ENCODE measurements at places on chromosomes 2 and 18.

DNA sequence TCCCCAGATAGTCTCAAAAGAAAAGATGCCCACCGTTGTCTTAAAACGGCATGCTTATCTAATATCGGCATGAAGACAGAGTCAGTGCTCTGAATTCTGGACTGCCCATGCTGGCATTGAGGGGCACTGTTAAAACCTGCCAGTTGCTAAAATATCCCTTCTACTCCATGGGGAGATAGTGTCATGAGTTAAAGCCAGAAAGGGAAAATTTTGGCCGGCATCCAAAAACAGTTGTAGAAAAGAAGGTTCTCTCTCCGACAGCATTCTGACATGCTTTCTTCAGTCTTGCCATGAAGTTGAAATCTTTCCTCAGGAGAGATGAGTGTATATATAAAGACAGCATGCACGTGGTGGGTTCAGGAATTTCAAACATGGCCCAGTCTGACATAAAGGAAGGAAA is 401.3 kb upstream of the PIK3C3 start:
- DNase-seq, result no peak

- DNase-seq, result no peak
Measured at GRCh38 chr18:48805826-48806535, 144.8 kb downstream of the SMAD7 start.

GRCh38 chr2:144718376-144718775 is 198.5 kb upstream of the ZEB2 start:
- DNase-seq, result no peak

GRCh38 chr2:28406276-28407096 is 13.8 kb downstream of the FOSL2 start:
- DNase-seq, result no peak

DNA sequence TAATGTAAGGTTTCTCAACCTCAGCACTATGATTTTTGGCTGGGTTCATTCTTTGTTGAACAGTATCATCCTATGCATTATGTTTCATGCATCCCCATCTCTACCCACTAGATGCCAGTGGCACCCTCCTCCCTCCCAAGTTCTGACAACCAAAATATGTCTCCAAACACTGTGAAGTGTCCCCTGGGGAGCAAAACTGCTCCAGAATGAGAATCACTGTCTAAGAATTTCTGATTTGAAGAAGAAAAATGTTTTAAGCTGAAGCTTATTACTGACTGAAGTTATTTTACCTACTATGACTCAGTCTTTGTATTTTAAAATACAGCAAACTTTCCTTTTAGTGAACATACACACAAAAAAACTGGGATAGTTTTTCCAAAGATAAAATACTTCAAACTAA is 3.4 kb downstream of the THADA start:
- DNase-seq, result no peak

GRCh38 chr18:32301361-32301760 is 111.5 kb downstream of the MEP1B start:
- DNase-seq, result no peak

- DNase-seq, result no peak
Measured at GRCh38 chr2:230589497-230590015, 123.1 kb upstream of the CAB39 start.

- no peak for DNase-seq
Measured at GRCh38 chr2:96239091-96239490, 26.7 kb downstream of the TMEM127 start.

DNA sequence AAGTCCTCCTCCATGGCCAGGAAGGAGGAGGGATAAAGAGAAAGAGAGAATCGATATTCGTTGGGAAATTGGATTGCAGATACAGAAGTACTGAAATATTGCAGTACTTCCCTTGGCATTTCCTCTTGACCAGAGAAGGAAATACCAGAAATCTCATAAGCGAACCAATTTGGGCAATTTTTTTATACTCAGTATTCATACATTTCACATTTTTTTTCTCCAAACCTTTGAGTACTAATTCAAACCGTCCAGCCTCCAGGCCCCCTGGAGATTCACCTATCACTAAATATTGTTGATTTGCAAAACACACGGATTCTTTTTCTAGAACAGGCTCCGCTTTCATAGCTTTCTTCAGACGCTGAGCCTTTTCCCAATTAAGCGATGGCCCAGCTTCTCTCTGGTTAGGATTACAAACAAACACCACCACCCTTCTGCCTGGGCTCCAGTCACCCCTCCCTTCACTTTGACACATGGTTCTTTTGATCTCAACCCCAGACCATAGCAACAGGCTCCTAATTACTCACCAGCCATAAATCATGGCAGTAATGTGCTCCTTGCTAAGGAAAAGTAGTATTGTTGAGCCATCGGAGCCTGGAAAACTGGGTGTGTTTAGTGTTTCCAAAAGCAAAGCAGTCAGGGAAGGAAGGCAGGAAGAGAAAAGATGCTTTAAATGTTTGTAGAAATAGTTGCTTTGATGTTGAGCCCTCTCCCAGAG is 138.4 kb upstream of the CCDC68 start:
- DNase-seq, result no peak

GRCh38 chr18:75104483-75104882 is 104.5 kb downstream of the PTGR3 start:
- DNase-seq, result no peak

- DNase-seq, result no peak
Measured at GRCh38 chr2:41707790-41708451, 339.9 kb upstream of the PKDCC start.

DNA sequence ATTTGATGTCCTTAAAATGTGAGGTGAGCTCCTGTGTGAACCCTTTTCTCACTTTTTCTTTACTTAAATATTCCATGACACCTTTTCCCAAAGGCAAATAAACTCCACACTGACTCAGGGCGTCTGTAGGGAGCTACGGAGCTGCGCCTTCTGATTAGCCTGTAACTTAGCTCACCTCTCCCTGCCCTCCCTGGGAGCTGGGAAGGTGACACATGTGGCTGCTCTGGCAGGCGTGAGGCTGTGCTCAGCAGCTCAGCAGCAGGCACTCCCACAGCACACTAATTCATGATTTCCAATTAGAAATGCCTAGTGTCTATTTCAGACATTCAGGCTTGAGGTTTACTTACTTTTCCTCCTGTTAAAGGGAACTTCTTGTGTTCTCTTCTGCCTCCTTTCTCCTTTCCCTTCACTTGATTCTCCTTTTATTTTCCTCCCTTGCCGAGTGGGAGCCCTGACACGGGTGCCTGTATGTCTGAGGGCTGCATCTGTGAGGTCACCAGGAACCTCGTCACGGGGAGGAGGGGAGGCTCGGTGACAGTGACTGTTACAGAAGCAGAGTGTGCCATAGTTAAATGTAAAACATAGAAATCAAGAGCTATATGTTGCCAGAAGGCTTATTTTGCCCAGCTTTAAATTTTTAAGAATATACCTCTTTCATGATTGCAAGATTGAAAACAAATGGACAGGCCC is 437.1 kb downstream of the DCDC2C start:
- DNase-seq, result no peak

- no peak for DNase-seq
Measured at GRCh38 chr2:136137982-136138381, 20.0 kb upstream of the CXCR4 start.

- DNase-seq, result no peak
Measured at GRCh38 chr2:234661175-234661574, 164.3 kb upstream of the ARL4C start.

GRCh38 chr2:166499281-166499680 is 5.2 kb upstream of the SCN7A start:
- no peak for DNase-seq

DNA sequence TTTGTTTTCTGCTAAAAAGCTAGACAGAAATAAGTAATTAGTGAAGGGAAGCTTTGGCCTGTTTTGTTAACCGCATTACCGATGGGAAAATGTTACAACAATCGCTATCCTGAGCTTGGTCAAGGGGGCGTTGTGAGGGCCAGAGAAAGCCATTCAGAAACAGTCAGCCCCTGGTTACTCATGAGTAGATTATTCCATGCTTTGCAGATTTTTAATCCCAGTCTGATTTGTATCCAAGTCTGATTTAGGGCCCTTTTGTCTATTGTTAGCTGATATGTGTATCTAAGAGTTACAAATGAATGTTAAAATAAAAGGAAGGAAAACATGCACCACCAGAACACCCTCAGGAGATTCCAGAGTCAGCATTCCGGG is 99.1 kb downstream of the PRPF40A start:
- no peak for DNase-seq

GRCh38 chr2:226669905-226670304 is 129.7 kb downstream of the IRS1 start:
- no peak for DNase-seq

DNA sequence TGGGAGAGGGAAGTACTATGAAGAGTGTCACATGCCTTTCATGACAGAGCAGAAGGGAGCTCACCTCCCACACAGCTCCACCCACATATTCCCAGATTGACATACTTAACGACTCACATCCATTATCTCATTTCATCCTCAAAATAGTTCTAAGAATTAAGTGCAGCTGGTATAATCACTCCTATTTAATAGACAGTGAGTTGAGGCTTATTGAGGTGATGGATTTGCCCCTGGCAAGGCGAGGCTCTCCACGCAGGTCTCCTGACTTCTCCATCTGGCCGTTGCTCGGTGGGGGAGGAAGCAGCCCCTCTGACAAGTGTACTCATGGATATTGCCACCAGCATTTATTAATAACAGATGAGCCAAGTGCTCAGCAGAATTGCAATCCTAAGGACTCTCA is 81.4 kb downstream of the TGOLN2 start:
- no peak for DNase-seq

- peak; percentile 40 for DNase-seq
Measured at GRCh38 chr2:54466870-54467269, 10.7 kb downstream of the SPTBN1 start.

- peak; percentile 19 for DNase-seq
Measured at GRCh38 chr2:176088048-176088936, 4.2 kb upstream of the HOXD13 start.

- DNase-seq, result no peak
Measured at GRCh38 chr2:117359266-117359914, 455.1 kb upstream of the DDX18 start.

GRCh38 chr2:101610750-101611315 is 86.7 kb upstream of the MAP4K4 start:
- DNase-seq, result no peak

GRCh38 chr2:234047361-234047760 is 3.1 kb upstream of the SPP2 start:
- no peak for DNase-seq

DNA sequence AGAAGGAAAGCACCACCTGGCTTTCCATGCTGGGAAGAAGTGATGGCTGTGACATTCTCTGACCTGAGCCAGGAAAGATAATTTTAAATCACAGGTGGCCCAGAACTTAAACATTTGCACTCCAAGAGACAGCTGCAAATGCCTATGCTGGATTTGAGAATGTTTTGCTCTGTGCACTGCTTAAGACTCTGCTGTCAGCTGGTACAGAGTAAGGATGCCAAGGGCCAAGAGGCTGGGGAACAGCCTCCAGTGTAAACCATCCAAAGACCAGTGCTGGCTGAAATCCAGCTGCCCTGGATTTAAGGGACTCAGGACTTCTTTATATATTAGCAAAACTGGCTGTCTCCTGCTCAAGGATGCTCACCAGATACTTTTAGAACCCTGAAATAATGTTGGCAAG is 3.9 kb downstream of the HOXD8 start:
- DNase-seq, result no peak

DNA sequence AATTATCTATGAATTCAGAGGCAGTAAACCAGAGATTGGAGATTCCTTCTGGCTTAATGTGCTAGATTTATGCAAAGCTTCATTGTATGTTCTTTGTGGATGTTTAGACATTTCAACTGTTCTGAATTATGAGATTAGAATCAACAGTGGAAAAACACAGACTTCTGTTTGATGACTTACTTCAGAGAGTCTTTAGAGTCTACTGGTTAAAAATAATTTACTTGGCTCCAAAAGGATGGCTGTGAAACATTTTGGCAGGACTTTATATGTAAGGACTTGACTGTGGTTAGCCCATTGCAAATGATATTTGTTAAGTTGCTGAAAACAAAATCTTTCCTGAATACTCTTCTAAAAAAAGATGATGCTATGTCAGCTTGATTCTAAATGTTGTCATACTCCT is 25.5 kb upstream of the LRRC30 start:
- DNase-seq, result no peak

DNA sequence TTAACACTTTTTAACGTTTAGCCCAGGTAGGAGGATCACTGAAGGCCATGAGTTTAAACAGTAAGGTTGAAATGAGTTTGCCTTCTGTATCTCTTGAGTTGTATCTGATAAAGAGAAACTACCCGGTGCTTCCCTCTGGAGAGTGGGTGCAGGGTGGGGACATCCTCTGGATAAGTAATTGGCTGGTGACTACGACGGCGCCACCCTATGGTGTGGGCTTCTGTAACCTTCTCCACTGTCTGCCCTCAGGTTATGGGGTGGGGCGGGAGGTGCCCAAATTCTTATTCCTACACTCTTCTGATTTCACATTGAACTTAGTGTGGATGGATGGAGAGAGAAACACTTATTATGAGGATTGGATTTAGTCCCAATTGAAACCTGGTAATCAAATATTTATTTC is 68.8 kb downstream of the LDLRAD4 start:
- no peak for DNase-seq

GRCh38 chr2:88885679-88886416 is 194.4 kb downstream of the RPIA start:
- no peak for DNase-seq

GRCh38 chr2:150107816-150108215 is 379.7 kb downstream of the RND3 start:
- DNase-seq, result no peak

GRCh38 chr2:215576572-215576971 is 140.7 kb upstream of the FN1 start:
- DNase-seq, result no peak

- no peak for DNase-seq
Measured at GRCh38 chr2:241191081-241191480, 2.6 kb downstream of the ANO7 start.

DNA sequence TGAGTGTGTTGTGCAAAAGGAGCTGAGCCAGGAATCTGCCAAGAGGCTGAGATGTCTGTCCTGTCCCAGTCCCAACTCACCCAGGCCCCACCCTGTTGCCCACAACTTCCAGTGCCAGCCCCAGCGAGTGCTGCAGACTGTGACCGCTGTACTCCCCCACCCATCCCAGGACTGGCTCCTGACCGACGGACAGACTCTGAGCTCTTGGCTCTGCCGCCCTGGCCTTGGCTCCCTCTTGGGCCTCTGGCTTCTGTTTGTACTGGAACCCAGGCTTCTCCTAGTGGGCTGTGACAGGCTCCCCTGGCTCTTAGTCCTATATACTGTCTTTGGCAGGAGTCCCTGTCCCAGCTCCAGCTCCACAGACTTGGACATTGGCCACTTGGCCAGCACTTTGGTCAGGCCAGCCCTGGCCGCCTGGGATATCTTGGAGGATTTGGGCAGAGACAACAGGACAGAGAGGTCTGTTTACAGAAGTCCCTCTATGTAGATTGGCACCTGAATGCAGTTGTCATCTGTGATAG is 41.1 kb downstream of the ACOXL start:
- DNase-seq, result no peak

GRCh38 chr2:109562421-109562820 is 51.3 kb downstream of the SEPTIN10 start:
- DNase-seq, result no peak

DNA sequence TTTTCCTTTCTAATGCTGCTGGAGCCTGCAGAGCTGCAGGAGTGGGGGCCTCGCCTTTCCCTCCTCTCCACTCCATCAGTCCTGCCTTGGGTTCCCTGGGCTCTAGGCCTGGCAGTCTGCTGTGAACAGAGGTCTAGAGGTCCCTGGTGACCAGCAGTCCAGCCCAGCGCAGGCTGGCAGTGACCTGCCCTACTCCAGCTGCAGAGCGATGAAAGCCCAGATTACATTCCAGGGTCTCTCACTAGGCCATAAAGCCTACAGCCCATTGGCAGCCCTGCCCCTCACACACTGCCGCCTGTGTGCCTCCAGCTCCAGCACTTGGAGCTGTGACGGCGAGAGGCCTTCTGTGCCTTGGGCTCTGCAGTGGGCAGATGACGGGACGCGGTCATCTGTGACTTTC is 14.8 kb upstream of the MAL start:
- no peak for DNase-seq

GRCh38 chr18:25420077-25420825 is 68.3 kb upstream of the ZNF521 start:
- no peak for DNase-seq

Measured in amygdala (tissue), 56 donors.